ENCODE measurements at places on chromosomes 5 and 9.

DNA sequence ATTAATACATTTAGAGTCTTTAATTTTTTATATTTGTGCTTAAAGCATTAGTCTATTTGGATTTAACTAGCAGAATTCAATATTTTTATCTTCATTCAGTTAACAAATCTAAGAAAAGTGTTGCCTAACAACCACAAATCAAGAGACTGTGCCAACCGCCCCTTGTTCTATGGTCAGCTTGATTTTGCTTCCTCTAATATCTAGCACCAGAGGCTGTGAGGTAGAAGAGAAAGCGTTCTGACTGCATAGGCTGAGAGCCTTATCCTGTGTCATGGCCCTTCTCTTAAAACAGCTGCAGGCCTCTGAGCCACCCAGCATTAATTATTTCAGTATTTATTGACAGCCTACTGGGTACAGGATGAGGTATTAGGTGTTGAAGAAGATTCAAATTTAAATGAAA is 693.0 kb upstream of the CDH6 start:
- DNase-seq = no peak

- DNase-seq = peak; percentile 31
Observed at GRCh38 chr9:28342815-28343338, 769.6 kb upstream of the C9orf72 start.

- DNase-seq = no peak
Observed at GRCh38 chr5:105503950-105504349, 1941.4 kb upstream of the NUDT12 start.

DNA sequence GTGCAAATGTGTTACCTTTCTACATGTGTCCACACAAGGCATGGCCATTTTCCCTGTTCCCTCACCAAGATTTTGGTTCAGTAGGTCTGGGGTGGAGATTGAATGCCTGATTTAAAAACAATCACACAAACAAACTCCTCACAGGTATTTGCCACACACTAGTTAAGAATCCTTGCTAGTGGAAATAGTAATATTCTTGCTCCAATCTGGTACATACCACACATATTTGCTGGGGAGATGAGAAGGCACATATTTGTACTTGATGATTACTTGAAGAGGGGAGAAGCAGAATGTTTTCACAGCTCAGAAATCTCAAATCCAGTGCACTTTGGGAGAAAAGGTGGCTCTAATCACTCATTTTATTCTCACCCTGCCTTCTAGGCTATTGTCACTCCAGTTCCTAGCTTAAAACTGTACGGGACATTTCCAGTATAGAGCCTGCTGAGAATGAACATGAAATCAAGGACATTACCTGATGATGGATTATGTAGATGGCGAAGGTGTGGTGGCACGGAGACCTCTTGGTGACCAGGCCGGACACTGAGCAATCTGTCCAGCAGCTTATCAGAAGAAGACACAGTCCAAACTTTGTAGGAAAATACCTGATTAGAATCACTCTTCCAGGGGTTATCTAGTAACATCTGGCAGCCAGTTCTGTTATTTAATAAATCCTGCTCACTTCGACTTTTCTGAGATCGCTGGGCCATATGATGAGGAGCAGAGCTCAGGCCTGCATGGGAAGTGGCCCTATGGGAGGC is 116.1 kb upstream of the IL6ST start:
- DNase-seq = no peak

DNA sequence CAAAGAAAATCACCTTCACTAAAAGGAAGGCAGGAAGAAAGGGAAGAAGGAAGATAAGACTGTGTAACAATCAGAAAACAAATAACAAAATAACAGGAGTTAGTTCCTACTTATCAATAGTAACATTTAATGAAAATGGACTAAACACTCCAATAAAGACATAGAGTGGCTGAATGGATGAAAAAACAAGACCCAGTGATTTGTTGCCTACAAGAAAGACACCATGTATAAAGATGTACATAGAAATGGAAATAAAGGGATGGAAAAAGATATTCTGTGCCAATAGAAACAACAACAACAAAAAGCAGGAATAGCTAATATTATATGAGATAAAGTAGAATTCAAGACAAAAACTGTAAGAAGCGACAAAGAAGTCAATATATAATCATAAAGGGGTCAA is 116.8 kb downstream of the LURAP1L start:
- DNase-seq = no peak

DNA sequence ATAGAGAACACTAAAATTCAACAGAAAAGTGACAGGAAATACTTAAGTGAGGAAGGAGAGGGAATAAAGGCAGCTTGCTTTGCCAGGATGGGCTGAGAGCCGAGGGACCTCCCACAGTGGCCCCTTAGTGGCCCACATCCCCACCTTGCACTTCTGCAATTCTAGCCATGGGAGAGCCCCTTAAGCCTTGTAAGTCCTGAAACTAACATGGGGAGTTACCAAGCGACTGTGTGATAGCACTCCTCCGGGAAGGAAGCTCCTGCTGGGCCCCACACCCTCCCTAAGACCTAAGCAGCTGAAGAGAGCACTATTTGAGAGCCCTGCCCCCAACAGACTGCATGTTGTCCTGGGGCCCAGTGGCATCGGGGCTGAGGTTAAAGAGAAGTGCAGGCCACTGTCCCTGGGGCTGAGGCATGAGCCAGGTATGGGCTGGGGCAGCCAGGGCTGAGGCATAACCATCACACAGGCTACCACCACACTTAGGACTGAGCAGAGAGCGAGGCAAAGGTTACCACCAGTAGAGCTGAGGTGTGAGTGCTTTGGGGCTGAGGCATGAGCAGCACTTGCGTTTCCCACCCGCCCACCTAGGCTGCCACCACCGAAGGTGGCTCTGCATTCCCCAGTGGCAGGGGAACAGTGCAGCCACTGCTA is 301.8 kb upstream of the TRPC7 start:
- DNase-seq = no peak

DNA sequence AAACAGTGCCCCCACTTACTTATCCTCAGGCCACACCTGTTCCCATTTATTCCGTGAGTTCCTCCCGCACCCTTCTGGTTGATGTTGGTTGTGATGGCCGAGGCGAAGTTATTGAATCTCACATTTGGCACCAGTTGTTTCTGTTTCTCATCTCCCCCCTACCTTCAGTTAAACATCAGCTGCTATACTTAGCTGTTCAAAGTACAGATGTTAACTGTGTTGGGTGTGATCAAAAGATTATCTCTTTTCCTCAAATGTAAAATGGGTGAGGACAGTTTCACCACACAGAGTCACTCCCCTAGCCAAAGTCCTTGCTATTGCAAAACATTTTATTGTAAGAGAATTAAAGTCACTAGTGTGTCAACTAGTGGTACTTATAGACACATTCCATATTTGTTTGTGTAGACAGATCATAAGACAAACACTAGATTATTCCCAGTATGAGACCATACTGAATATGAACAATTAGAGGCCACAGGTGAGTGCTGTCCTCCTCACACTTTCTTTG is 43.2 kb upstream of the PRSS3 start:
- DNase-seq = no peak

- no peak for DNase-seq
Observed at GRCh38 chr9:128903079-128903461, 17.7 kb upstream of the PHYHD1 start.

- DNase-seq = no peak
Observed at GRCh38 chr5:160064995-160065614, 54.1 kb downstream of the PWWP2A start.

DNA sequence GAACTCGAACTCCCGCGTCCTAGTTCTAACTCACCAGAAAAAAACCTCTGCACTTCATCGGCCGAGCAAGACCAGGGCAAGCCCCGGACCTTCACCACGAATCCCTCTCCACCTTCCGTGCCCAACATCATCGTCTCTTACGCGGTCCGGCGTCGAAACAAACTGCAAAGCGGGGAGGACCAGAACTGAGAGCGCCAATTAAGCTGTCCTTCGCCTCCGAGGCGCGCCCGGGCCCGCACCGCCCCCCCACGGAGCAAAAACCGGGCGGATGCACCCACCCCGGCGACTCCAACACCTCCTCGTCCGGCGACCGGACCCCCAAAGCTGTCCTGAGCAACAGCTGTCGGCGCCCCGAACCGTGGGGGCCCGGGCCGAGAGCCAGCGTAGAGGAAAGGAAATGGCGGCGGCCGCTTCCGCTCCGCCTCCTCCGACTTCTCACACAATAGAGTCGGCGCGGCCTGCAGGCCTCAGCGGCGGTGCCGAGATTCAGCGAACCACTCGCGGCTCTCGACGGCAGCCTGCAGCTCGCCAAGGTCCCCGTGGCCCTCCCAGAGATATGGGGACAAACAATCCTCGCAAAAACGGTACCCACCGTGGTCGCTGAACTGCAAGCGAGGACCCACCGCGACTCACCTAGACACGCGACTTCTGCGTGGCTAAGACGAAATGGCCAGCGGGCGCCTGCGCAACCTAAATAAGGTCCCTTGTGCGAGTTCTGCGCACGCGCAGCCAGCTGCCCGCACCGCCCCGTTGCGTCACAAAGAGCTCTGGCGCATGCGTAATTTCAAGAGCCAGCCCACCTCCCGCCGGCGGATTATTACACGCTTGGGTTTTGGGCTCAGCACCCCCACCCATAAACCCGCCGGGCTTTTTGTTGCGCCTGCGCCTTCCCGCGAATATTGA is at the start of gene HNRNPH1:
HNRNPH1 (minus strand) TSS at position 669 of the 903 bp plus-strand sequence; CDS start at position 131, 538 bp downstream.
- peak; percentile 95 for DNase-seq

DNA sequence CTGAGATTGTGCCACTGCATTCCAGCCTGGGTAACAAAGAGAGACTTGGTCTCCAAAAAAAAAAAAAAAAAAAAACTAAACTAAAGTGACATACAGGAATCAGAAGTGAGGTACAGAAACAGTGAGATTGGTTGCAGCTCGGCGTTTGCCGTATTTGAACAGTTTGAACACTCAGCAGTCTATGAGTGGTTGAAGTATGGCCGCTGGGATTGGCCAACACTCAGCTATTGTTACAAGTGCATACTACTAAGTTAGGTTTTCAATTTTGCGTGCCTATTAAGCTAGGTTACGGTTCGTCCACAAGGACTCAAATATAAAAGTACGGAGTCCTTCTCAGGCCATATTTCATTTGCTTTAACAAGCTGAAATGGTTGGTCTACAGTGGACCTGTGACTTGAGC is 3.3 kb upstream of the TSC1 start:
- no peak for DNase-seq

DNA sequence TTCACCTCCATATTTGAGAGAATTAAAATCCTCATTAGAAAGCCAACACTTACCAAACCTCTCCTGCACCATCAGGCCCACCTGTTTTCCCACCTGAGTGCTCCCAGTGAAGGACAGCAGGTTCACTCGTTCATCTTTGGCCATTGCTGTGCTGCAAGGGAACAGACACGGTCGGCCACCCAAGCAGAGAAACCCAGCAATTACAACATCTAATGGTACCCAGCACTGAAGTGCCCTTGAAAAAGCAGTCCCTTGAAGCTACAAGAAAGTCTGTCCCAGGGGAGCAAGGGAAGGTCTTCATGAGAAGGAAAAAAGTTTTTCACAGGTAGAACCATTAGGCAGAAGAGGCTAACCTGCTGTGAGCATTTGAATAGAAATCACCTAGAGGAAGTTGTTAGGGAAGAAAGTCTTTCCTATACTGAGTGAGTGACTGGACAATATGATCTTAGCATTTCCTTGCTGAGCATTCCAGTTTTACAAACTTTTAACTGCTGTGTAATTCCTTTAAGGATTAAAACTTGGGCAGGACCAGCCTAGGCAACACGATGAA is 26.7 kb downstream of the ALDH7A1 start:
- no peak for DNase-seq

GRCh38 chr5:65760504-65761275 is 38.7 kb downstream of the NLN start:
- no peak for DNase-seq

DNA sequence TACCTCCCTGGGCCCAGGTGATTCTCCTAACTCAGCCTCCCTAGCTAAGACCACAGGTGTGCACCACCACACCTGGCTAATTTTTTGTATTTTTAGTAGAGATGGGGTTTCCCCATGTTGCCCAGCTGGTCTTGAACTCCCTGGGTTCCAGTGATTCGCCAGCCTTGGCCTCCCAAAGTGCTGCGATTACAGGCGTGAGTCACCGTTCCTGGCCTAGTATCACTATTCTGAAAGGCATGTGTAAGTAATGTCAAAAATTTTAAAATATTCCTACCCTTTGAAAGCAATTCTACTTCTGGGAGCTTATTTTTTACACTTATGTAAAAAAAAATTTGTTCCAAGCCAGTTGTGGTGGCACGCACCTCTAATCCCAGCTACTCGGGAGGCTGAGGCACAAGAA is 27.1 kb upstream of the TLE1 start:
- no peak for DNase-seq

- no peak for DNase-seq
Observed at GRCh38 chr5:132751444-132751843, 4.2 kb downstream of the CCNI2 start.

- no peak for DNase-seq
Observed at GRCh38 chr5:87051502-87052113, 216.1 kb upstream of the RASA1 start.

Data from NCI-H1930 (cell line).